ENCODE measurements at places on chromosomes 12 and 14.
A peak's percentile ranks its signal among the peaks of the same experiment; 100 is the strongest.

DNA sequence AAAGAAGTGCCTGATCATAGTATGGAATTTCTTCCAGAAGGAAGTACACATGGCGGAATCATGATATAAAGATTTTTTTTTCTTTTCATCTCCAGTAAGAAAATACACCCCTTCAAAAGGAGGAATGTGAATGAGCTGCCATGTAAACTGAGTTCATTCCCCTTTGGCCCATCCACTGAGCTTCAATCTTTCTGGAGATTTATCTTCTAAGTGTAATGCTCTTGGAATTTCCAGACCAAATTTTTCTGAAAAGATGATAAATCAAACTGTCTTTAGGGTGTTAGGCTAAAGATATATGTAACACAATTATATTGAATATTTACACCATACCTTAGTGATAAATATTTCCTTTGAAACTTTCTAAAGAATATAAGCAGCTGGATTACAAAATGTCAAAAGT, 5.2 kb downstream of the DCN start:
- DNase-seq = no peak

DNA sequence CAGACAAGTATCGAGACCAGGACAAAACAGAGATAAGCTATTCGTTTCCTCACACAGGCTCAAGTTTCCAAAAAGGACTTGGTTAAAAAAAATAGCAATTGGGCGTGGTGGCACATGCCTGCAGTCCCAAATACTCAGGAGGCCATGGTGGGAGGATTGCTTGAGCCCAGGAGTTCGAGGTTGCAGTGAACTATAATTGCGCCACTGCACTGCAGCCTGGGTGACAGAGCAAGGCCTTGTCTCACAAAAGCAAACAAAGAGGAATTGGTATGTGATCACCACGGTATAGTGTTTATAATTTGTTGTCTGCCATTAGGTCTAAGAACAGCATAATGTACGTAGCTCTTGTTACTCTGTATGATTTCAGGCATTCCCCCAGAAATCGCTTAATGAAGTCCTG, 175.3 kb downstream of the DERA start:
- no peak for DNase-seq

DNA sequence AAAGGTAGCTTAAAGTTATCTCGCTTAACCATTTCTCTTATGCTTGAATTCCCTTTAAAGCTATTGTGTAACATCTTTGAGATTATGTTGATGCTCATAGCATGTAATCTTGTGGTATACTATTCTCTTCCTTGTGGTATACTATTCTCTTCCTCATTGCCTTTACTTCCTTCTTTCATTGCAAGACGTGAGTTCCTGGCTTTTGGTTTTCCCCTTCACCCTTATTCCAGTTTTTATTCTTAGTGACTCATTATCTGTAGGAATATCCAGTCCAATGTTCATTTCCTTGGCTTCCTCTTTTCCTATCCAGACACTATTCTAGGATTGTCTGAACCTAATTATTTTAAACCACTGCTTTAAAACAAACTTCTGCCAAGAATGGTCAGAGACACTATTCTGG, 564.0 kb downstream of the CCER1 start:
- DNase-seq = no peak

GRCh38 chr12:6062757-6063735, 61.4 kb downstream of the VWF start:
- DNase-seq = peak; percentile 82

DNA sequence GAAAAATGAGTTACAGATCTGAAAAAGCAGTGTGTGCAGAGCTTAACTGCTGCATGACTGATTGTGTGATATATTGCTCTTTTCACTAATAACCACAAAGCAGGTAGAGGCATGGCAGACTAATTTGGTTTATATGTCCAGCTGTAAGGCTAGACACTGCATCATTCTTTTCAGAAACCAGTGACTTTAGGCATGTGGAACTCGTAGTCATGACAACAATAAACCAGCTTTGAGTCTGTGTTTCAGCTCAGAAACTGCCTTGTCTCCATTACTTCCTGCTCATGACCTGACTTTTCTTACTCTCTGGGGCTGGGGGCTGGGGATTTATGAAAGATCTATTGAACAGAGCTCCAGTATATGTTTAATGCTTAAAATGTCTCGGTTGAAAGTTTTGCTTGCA, 146.8 kb upstream of the LRIG3 start:
- no peak for DNase-seq

DNA sequence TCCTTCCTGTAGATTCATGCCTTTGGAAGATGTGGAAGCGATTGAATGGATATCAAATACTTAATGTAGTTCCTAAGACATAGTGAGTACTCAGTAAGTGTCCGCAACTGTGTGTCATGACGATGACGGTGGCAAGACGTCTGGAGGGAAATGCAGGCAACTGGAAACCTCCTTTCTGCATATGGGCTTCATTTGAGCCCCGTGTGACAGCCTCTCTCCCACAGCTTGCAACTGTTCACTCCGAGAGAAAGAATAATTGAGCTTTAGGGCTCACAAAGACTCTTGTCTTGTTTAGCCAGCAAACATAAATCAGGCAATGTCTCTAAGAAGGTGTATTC, 6.9 kb downstream of the CFAP251 start:
- no peak for DNase-seq

GRCh38 chr12:38921025-38921677, 15.8 kb upstream of the CPNE8 start:
- DNase-seq = peak; percentile 23

- no peak for DNase-seq
Measured at GRCh38 chr12:11136075-11136474, 1.6 kb upstream of the TAS2R30 start.

DNA sequence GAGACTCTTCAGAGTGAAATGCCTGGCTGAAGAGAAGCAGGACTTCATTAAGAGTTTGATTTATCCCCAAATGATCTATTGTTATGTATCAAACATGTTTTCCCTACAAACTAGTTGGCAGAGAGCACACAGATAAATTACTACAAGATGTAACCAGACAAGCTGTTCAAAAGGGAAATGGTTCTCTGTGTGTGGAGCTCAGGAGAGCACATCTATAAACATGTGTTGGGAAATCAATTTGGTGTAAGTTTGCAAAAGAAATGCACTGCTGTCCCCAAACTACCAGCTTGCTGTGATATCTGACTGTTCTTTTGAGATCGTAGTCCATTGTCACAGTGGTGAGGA, 159.2 kb downstream of the PAH start:
- DNase-seq = no peak

- no peak for DNase-seq
Measured at GRCh38 chr14:33737446-33737845, 213.4 kb downstream of the EGLN3 start.

DNA sequence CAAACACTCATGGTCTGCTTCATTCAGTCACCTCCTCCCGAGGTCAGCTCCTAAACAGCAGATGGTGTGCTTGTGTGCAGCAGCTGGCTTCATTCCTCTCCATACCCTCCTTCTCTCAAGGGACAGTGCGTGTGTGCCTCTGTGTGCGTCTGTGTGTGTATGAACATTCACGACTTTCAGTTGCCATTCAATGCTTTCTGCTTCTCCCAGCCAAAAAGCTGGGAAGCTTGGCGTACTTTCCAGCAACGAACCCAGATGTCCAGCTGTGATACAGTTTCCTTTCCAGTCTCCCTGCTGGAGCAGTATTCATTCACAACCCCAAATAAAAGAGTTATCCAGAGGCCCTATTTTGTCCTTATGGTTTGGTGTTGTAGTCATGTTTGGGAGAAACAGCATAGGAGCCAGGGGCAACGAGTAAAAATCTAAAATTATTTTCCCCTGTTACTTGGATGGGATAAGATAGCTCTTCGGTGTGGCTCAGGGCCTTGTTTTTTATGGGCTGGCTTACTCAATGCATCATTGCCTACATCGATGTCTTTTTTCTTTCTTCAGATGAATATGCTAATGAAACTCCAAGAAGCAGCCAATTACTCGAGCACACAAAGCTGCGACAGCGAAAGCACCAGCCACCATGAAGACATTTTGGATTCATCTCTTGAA, 379.3 kb downstream of the NAV3 start:
- DNase-seq = no peak

DNA sequence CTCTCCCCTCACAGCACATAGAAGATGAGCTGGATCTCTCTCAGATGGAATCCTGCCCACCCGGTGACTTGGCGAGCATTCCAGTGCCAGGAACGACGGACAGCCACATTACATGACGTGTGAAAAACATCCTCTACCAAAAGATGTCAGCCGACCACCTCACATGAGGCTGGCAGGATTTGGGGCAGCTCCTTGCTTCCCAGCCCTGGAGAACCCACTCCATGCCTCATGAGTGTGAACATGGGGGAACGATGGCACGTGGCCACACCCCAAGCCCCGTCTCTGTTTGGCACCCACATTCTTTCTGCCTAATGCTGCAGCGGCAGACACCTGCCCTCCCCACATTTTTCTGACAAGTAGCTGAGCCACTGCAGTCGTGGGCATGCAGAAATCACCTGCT, 202.5 kb downstream of the CALM1 start:
- DNase-seq = no peak

- DNase-seq = no peak
Measured at GRCh38 chr12:101430456-101430855, 22.9 kb upstream of the ARL1 start.

GRCh38 chr14:22471545-22472121, 117.4 kb downstream of the DAD1 start:
- no peak for DNase-seq

- no peak for DNase-seq
Measured at GRCh38 chr14:100554082-100554677, 33.0 kb downstream of the BEGAIN start.

DNA sequence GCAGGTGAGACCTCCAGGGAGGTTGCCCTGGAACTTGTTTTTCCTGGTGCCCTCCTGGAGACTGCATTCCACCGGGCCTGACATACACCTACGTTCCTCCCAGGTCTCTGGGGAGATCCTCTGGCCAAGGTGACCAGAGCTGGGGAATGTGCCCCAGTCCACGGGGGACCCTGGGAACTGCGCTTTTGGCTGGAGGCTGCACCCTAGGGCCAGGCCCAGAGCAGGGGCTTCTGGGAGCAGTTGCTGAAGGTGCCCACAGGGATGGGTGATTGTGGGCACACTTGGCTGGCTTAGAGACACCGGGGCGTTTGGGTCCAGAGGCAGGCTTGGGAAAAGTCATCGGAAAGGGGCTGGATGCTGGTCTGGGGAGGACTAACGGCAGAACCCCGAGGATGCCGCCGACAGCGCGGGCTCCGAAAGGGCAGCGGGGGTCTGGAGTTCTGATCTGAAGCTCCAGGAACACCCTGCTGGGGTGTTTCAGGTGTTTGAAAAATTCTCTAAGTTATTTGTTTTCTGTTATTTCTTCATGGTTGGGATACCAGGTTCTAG, 36.5 kb upstream of the TDRD9 start:
- DNase-seq = no peak

DNA sequence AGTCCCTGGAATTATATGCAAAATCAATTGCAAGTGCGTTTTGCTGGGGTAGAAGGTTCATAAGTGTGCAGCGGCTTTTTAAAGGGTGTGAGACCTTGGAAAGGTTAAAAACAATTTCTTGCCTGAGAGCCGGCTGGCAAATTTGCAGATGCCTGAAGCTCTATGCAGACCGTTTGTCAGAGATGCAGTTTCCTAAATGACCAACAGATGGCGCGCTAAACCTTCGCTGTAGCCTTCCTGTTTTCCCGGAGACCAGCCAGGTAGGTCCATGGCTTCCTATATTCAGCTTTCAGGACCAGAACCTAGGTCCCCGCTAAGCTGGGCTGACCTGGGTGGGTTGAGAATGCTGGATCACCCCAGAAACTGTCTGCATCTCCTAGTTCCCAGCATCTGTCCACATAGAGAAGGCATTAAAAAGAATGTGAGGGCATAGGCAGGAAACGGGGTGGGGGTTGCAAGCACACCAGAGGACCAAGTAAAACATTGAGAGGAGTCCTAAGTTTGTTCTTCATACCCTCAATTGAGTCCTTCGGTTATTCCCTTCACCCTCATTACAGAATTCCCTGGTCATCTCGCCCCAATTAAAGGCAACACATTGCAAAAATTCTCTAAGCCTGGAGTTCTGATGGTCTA, 5.7 kb upstream of the NOS1 start:
- peak; percentile 75 for DNase-seq

DNA sequence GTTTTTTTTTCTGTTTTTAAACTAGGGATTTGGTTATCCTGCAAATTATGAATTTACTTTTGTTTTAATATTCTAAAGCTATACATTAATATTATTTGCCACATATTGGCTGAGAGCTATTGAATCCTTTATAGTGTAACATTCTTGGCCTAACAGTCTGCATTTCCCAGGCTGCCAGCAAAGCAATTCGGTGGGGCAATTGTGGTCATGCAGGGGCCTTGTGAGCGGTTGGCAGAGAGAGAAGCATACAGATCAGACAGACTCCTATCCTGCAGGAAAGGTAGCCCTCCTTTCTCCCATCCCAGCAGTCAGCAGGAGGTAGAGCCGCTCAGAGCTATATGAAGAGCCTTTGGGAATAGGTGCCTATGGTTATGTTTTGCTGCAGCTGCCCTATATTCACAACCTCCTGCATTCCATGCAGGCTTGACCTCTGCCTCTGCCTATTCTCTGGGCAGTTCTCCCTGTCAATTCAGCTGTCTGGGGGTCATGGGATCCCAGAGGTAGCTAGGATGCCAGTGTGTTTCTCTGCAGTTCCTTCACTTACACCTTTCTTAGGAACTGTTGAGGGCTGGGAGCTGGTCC, 144.7 kb downstream of the GPHN start:
- DNase-seq = no peak

- peak; percentile 39 for DNase-seq
Measured at GRCh38 chr12:56221232-56221756, 428 bp downstream of the RNF41 start.

- no peak for DNase-seq
Measured at GRCh38 chr14:25628390-25628789, 578.4 kb upstream of the STXBP6 start.

DNA sequence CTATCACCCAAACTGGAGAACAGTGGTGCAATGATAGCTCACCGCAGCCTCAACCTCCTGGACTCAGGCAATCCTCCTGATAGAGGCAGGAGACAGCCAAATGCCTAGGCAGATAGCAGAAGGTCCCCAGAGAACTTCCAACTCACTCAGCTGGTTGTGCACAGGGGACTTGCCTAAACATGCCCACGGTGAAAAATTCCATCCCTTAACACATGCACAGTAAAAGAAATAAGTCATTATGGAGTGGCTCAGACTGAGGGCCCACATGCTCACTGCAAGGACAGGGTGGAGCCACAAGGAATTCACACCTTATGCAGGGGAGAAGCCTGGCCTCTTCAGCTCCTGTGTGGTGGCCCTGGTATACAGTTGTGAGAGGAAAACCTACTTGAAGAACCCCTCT, 525.8 kb upstream of the ATP2B1 start:
- DNase-seq = no peak

DNA sequence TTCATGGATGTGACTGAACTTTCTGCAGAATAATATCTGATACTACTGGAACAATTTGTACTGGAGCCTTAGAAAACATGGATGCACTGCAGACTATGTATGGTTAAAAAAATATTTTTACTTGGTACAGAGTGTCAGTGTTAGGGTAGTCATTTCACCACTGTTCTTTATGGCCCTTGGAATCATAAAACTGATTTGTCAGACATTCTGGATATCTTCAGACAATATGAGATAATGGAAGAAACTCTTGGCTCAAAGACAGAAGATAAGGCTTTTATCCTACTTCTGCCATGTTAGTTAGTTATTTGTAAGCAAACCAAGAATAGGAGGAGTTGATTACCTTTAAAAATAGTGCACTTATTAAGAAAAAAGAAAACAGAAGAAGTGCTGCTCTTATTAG, 209.4 kb downstream of the LRIG3 start:
- DNase-seq = no peak
